ENCODE measurements at places on chromosomes 3 and 15. TPM values are rescaled to one million over a fixed set of nuclear protein-coding genes. Genes with fewer than 3 reads are reported as not detected.

The ADIPOQ gene
- not detected for total RNA-seq

The CLDN11 gene
- total RNA-seq, result not detected

The IL5RA gene
- not detected for total RNA-seq

The POLQ gene
- 37.1 TPM for total RNA-seq

The UACA gene
- total RNA-seq, result 1.5 TPM

The GOLGA8S gene
- 0.80 TPM for total RNA-seq

The HHLA2 gene
- total RNA-seq, result 2.5 TPM

The FOXL2 gene
- total RNA-seq, result not detected

The SCAANT1 gene
- total RNA-seq, result not detected

The ARRDC4 gene
- total RNA-seq, result 0.39 TPM

The REC114 gene
- total RNA-seq, result not detected

The A4GNT gene
- not detected for total RNA-seq

The GRIP2 gene
- not detected for total RNA-seq

The TM6SF1 gene
- 5.1 TPM for total RNA-seq

The FAM81A gene
- 1.2 TPM for total RNA-seq

The LDHAL6B gene
- total RNA-seq, result not detected

The PLA2G4B gene
- 8.6 TPM for total RNA-seq

The TRH gene
- not detected for total RNA-seq

The CORO2B gene
- total RNA-seq, result not detected

The KIAA1143 gene
- total RNA-seq, result 33.1 TPM

The ITIH1 gene
- not detected for total RNA-seq

The MNS1 gene
- total RNA-seq, result 0.16 TPM

The AQR gene
- 50.5 TPM for total RNA-seq

The JMJD7 gene
- 17.8 TPM for total RNA-seq

The TP63 gene
- 2.9 TPM for total RNA-seq

The SLC38A3 gene
- total RNA-seq, result not detected

The FBXO40 gene
- total RNA-seq, result not detected

The NEDD4 gene
- 8.7 TPM for total RNA-seq

The GOLGA8M gene
- total RNA-seq, result 4.4 TPM

The ATG7 gene
- total RNA-seq, result 41.9 TPM

The RASGRP1 gene
- 116 TPM for total RNA-seq

The NRG4 gene
- total RNA-seq, result not detected

The SERPINI2 gene
- total RNA-seq, result not detected

The ZNF502 gene
- total RNA-seq, result 0.59 TPM

The LCTL gene
- not detected for total RNA-seq

The CSTA gene
- total RNA-seq, result not detected

The RAP2B gene
- 25.5 TPM for total RNA-seq

The IGSF10 gene
- not detected for total RNA-seq

The DUOXA2 gene
- not detected for total RNA-seq

The ALS2CL gene
- 3.5 TPM for total RNA-seq

The HCN4 gene
- total RNA-seq, result not detected

The PTH1R gene
- total RNA-seq, result not detected

The LRTM1 gene
- total RNA-seq, result not detected

The P2RY13 gene
- not detected for total RNA-seq

The GMNC gene
- total RNA-seq, result not detected

The RLBP1 gene
- total RNA-seq, result not detected

The SLC30A4 gene
- 2.2 TPM for total RNA-seq

The NRROS gene
- total RNA-seq, result 87.2 TPM

The CFAP100 gene
- total RNA-seq, result not detected

The NR2E3 gene
- not detected for total RNA-seq

The AADAC gene
- not detected for total RNA-seq

The TUSC7 gene
- not detected for total RNA-seq

The TGM5 gene
- total RNA-seq, result 0.09 TPM

The CYP8B1 gene
- not detected for total RNA-seq

The IL17RC gene
- total RNA-seq, result 0.34 TPM

The ZFYVE19 gene
- total RNA-seq, result 35.4 TPM

Measured in T-helper 2 cell treated with Interferon-gamma antibody and Interleukin-4, amounts not matched to agents 100 ng/mL and 5 ng/mL, for 36 hours (primary cell).